Fibroblast of mammary gland (primary cell): ENCODE measurements at places on chromosomes 16 and 17.

- peak; percentile 54 for DNase-seq
Measured at GRCh38 chr17:78993241-78993956, 13.7 kb upstream of the LGALS3BP start.

- no peak for DNase-seq
Measured at GRCh38 chr17:57666201-57666870, 78.8 kb downstream of the CCDC182 start.

GRCh38 chr17:78684026-78684425 is 98.0 kb downstream of the CYTH1 start:
- no peak for DNase-seq

DNA sequence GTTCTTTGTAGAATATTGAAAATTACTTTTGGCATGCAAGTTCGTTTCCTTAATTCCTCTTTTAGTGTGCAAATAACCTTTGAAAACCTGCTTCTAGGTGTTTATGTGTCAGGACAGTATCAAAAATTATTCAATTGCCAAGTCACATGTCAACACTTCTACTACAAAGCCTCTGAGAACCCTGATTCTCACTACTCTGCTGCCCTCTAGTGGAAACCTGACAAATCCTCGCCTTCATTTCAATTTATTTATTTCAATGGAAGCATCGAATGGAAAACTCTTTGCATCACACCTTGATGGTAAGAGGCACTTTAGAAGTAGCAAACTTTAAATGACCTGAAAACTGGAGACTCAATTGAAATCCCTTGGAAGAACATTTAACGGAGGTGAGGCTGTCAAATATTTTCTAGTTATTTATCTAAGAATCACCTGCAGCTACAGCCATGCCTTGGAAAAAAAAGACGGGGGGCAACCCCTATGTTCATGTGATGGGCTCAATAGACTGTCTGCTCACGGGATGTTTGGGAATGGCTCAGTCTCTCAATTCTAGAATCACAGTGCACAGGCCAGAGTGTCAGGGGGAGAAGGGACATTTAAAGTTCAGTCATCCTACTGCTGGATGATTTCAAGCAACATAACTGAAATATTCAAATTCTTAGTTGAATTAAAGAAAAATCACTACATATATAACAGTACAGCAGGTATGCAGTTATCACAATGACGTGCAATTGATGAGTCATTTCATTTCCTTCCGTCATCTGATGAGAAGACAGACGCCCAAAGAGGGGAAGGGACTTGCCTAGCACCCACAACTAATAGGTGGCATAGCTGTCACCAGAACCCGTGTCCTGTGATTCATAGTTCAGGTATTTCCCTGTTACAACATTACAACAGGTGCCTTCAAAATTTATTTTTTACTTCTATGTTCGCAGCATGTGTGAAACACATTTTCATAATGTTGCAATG is 563.9 kb downstream of the TOX3 start:
- DNase-seq = peak; percentile 79

GRCh38 chr17:43333433-43333943 is 65.3 kb upstream of the ARL4D start:
- DNase-seq = no peak

- peak; percentile 78 for DNase-seq
Measured at GRCh38 chr16:71882505-71883167, 1.3 kb downstream of the ZNF821 start.

GRCh38 chr17:69448431-69449102 is 34.1 kb downstream of the MAP2K6 start:
- no peak for DNase-seq
